ENCODE measurements at places on chromosomes 3 and 15. TPM values are rescaled to one million over a fixed set of nuclear protein-coding genes. Genes with fewer than 3 reads are reported as not detected.

Gene HDC
- total RNA-seq: not detected

Gene ITPKA
- total RNA-seq: 0.29 TPM

Gene SAMMSON
- not detected for total RNA-seq

Gene DAG1
- 55.4 TPM for total RNA-seq

Gene AMIGO3
- total RNA-seq: 0.29 TPM

Gene RAB8B
- total RNA-seq: 57.5 TPM

Gene SYNPR
- not detected for total RNA-seq

Gene WDR93
- 0.36 TPM for total RNA-seq

Gene MRPL46
- total RNA-seq: 11.2 TPM

Gene RTP1
- total RNA-seq: not detected

Gene KLF15
- 4.4 TPM for total RNA-seq

Gene CYP8B1
- total RNA-seq: not detected

Gene C2CD4A
- under 0.01 TPM for total RNA-seq

Gene REC114
- not detected for total RNA-seq

Gene STAB1
- 1.1 TPM for total RNA-seq

Gene PCSK6
- 0.72 TPM for total RNA-seq

Gene THSD4
- total RNA-seq: 15.6 TPM

Gene TRIM42
- total RNA-seq: not detected

Gene GP9
- not detected for total RNA-seq

Gene COPG1
- total RNA-seq: 305 TPM

Gene PLSCR5
- not detected for total RNA-seq

Gene MAN2A2
- 20.0 TPM for total RNA-seq

Gene CFAP100
- not detected for total RNA-seq

All from osteoblast (primary cell).